Activated B cell treated with CpG ODN at 0.5 μM for 24 hours (primary cell): ENCODE measurements at places on chromosomes 16 and 17. TPM values are rescaled to one million over a fixed set of nuclear protein-coding genes. Genes with fewer than 3 reads are reported as not detected.

DNA sequence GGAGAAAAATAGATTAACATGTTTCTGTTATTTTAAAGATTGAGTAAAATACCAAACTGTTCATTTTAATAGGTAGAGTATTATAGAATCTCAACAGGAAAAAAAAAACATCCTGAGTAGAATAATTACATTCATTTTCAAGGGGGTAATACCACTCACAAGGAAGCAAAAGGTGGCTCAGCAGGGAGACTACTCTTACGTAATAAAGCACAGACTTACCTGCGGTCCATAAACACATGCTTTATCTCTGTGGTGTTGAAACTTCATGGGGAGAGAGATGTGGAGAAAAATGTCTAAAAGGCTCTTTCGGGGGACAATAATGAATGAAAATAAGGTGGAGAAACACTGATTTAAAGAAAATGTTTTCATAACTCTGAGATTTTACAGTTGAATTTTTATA is 171.7 kb downstream of the MRTFB start:
- H3K27me3 ChIP-seq: no peaks in the 10 kb centered on the region
- no peak overlapping the region for H3K27ac ChIP-seq
- H3K4me1 ChIP-seq: no peaks in the 10 kb centered on the region
- no peak overlapping the region for H3K4me3 ChIP-seq

DNA sequence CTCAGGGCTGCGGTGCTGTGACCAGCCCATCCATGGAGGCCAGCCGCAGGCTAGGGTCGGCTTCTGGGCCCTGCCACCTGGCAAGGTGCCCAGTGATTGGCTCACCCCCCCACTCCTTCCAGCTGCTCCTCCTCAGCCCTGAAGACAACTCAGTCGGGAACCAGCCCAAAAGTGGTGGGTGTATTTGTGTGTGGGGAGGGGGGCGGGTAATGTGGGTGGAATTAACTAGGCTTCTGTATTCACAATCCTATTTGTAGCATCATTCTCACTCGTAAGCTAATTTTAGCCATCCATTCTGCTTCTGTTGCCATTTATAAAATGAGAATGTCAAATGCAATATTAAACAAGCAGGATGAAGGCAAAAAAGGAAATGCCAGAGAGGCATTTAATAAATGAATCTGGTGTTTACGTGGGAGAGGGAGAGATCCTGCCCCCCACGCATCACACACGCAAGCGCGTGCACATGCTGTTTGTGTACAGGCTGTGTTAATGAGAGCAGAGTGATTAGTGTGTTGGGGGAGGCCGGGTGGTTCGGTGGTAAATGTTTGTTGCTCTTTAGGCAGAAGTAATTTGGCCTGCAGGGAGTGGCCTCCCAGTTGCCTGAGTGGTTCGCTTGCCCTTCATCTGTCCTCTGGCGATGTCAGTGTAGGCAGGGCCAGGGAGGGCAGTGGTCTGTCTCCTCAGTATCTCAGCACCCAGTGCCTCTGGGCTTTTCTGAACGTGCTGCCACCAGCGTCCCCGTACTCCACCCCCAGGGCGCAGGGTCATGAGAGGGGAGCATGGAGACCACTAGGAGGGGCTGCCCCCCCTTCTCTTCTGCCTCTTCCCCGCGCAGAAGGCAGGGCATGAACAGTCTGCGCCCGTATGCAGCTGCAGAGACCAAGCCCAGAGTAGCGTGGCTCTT is 140.1 kb downstream of the CCDC182 start:
- H3K27me3 ChIP-seq: no peaks in the 10 kb centered on the region
- H3K36me3 ChIP-seq: peaks cover 3% of the 10 kb centered on the region
- H3K4me3 ChIP-seq: peak overlapping the region; percentile 72
- peak; percentile 48 for DNase-seq

DNA sequence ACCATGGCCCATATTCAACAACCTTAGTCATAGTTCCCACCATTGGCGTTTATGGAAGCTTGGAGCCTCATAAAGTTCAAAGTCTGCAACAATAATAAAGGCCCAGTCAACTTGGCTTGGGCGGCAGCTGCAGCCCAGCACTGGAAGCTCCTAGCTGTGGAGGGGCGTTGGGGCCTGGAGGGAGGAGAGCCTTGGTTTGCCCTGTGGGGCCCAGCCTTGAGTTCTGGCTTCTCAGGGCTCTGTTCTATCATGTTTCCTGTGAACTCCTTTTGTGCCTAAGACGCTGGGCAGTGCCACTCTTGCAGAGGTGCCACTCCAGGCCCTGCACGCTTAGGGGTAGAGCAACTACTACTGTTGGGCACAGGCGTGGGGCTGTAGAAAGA is 927 bp upstream of the ENGASE start:
- H3K36me3 ChIP-seq: peaks cover 11% of the 10 kb centered on the region
- no peak overlapping the region for H3K27ac ChIP-seq
- H3K27me3 ChIP-seq: peaks cover 5% of the 10 kb centered on the region
- H3K4me3 ChIP-seq: no peak overlapping the region
- H3K4me1 ChIP-seq: peaks cover 15% of the 10 kb centered on the region

GRCh38 chr16:90040152-90041023 is 21.1 kb upstream of the DBNDD1 start:
- no peaks in the 10 kb centered on the region for H3K4me1 ChIP-seq
- H3K36me3 ChIP-seq: peaks cover 13% of the 10 kb centered on the region
- no peak for DNase-seq
- no peak overlapping the region for H3K4me3 ChIP-seq
- H3K27ac ChIP-seq: no peak overlapping the region

- peaks cover 5% of the 10 kb centered on the region for H3K4me1 ChIP-seq
- no peak overlapping the region for H3K4me3 ChIP-seq
- no peaks in the 10 kb centered on the region for H3K27me3 ChIP-seq
- no peak for DNase-seq
- no peaks in the 10 kb centered on the region for H3K36me3 ChIP-seq
- no peak overlapping the region for H3K27ac ChIP-seq
Observed at GRCh38 chr16:53913920-53914319, 210.0 kb downstream of the FTO start.

DNA sequence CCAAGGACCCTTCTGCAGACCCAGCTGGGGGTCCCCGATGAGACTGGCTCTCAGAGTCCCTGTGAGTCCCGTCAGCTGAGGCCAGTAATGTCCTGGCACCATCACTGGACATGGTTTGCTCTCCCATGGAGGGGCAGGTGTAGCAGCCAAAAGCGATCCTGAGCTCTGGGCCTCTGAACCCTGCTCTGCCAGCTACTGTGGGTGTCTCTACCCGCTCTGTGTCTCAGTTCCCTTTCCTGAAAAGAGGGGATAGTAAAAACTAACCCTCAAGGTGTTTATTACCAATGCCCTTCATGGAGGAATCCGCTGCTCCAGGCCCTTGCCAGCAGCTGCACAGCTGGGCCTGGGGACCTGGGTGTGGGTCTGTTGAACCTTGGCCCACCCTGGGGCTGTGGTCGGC is 8.8 kb downstream of the TUBB3 start:
- no peak overlapping the region for H3K27ac ChIP-seq
- H3K4me1 ChIP-seq: peaks cover 7% of the 10 kb centered on the region
- no peak for DNase-seq
- H3K27me3 ChIP-seq: peaks cover 11% of the 10 kb centered on the region
- H3K4me3 ChIP-seq: no peak overlapping the region
- H3K36me3 ChIP-seq: no peaks in the 10 kb centered on the region

DNA sequence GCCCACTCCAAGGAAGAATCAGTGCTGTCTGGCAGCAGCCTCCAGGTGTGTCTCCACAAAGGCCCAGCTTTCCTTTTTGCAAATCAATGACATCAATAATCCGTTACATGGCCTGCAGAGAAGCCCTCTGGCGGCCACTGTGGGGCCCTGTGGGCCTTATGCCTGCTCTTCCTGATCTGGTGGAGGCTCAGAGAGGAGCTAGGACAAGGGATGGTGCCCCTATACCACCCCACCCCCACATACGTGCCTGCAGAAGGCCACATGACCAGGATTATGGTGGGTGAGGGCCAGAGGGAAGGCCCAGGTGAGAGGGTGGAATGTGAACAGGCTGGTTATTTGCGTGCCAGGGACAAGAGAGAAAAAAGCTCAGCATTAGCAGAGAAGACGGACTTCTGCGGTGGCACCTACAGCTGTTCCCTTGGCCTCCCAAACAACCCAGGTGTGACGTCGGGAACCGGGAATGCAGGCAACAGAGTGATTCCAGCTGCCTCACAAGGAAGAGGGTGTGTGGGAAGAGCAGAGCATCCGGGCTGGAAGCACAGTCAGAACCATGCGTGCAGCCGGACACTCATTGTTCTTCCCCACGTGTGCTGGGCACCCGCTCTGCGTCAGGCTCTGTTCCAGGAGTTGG is 22.5 kb downstream of the EIF4A3 start:
- H3K27ac ChIP-seq: no peak overlapping the region
- H3K27me3 ChIP-seq: peaks cover 6% of the 10 kb centered on the region
- H3K36me3 ChIP-seq: no peaks in the 10 kb centered on the region
- no peak overlapping the region for H3K4me3 ChIP-seq
- no peaks in the 10 kb centered on the region for H3K4me1 ChIP-seq

DNA sequence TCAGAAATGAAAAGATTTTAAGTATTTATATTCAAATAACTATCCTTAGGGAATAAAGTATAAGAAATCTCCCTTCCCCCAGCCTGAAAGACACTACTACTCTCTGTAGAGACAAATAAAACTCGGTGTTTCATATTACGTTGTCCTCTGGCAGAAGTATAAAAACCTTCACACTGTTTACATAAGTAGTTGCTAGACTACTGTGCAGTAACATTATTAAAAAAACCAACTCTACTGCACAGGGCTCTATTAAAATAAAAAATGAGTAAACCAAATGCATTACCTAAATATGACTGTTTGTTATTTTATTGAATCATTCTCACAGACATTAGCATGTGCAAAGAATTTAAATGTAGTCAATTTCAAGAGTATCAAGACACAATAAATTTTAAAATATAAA is 67.4 kb downstream of the MED13 start:
- DNase-seq: no peak
- peaks cover 19% of the 10 kb centered on the region for H3K4me1 ChIP-seq
- no peaks in the 10 kb centered on the region for H3K27me3 ChIP-seq
- no peak overlapping the region for H3K4me3 ChIP-seq
- H3K27ac ChIP-seq: no peak overlapping the region

DNA sequence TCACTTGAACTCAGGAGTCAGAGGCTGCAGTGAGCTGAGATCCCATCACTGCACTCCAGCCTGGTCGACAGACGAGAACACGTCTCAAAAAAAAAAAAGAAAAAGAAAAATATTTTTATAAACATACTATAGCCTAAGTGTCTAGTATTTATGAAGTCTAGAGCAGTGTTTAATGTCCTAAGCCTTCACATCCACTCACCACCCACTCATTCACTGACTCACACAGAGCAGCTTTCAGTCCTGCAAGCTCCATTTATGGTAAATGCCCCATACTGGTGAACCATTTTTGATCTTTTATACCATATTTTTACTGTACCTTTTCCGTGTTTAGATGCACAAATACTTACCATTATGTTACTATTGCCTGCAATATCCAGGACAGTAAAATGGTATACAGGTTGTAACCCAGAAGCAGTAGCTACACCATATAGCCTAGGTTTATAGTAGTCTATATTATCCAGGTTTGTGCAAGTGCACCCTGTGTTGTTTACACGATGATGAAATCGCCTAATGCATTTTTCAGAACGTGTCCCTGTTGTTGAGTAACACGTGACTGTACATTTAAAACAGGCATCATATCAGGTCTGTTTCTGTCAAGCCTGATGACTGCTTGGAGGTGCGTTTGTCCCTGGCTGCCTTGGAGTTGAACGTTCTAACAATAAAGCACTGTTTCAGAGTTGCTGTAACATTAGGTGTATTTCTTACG is 10.1 kb downstream of the NUDT7 start:
- DNase-seq: no peak
- H3K4me1 ChIP-seq: peaks cover 5% of the 10 kb centered on the region
- H3K36me3 ChIP-seq: peaks cover 9% of the 10 kb centered on the region
- H3K4me3 ChIP-seq: no peak overlapping the region
- no peak overlapping the region for H3K27ac ChIP-seq

GRCh38 chr16:61274211-61274610 is 762.0 kb downstream of the CDH8 start:
- H3K36me3 ChIP-seq: no peaks in the 10 kb centered on the region
- H3K4me1 ChIP-seq: no peaks in the 10 kb centered on the region
- no peak for DNase-seq
- no peak overlapping the region for H3K27ac ChIP-seq
- H3K27me3 ChIP-seq: no peaks in the 10 kb centered on the region
- no peak overlapping the region for H3K4me3 ChIP-seq

DNA sequence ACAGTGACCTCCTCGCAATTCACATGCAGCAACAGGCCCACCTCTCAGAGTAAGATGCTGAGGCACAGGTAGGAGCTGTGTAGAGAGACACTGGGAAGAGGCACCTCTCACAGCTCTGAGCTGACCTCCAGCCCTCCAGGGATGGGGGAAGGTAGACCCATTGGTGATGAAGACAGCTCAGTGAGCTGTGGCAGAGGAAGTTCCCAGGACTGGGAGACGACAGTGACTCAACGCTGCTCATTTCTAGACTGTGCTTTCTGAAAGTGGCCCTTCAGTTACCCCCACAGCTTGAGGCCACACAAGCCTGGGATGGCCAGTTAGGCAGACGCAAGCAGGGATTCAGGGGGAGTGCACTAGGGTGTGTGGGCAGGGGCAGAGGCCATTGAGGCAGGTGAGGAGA is 2073.2 kb downstream of the TP53TG3F start:
- H3K4me3 ChIP-seq: no peak overlapping the region
- H3K4me1 ChIP-seq: no peaks in the 10 kb centered on the region
- H3K36me3 ChIP-seq: no peaks in the 10 kb centered on the region
- no peaks in the 10 kb centered on the region for H3K27me3 ChIP-seq
- no peak for DNase-seq

DNA sequence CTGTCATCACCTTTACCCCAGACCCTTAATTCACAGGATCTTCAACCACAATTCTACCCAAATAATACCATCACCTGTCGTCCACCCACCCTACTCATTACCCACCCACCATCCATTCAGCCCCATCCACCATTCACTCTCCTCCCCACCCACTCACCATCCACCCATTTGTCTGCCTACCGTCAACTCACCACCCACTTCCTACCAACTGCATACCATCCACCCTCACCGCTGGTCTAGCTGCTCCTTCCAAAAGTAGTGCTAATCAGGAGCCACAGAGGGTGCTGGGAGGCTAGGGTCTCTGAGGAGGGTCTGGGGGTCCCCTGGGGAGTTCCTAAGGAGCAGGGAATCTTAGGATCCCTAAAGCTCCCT is 12.0 kb upstream of the IGFBP4 start:
- H3K27me3 ChIP-seq: no peaks in the 10 kb centered on the region
- no peak overlapping the region for H3K27ac ChIP-seq
- DNase-seq: no peak
- H3K4me3 ChIP-seq: no peak overlapping the region

- no peaks in the 10 kb centered on the region for H3K27me3 ChIP-seq
- no peak for DNase-seq
- peaks cover 5% of the 10 kb centered on the region for H3K36me3 ChIP-seq
Observed at GRCh38 chr16:84137287-84137686, 7.7 kb downstream of the HSDL1 start.

DNA sequence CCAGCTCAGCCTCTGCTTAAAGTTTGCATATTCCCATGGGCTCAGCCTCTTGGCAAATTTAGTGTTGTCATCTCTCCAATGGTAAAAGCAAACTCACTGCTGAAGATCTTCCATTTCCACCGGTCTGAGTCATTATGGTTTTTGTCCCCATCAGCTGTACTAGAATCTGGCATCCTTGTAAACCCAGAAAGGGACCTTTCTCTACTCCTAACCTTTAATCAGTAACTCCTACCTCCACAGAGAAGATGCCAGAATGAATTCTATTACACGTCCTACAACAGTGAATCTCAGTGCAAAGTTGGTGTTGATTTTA is 45.8 kb downstream of the ZNF652 start:
- peak overlapping the region; percentile 82 for H3K4me3 ChIP-seq
- peaks cover 26% of the 10 kb centered on the region for H3K4me1 ChIP-seq
- H3K27me3 ChIP-seq: no peaks in the 10 kb centered on the region
- peak overlapping the region; percentile 74 for H3K27ac ChIP-seq

TP53TG3B gene
- not detected in 2 replicates for total RNA-seq

ABCA8 gene
- not detected in 2 replicates for total RNA-seq

SHMT1 gene
- total RNA-seq: 17.9 and 18.4 TPM in 2 replicates

OR1A1 gene
- not detected in 2 replicates for total RNA-seq

WFIKKN1 gene
- 0.42 and 0.47 TPM in 2 replicates for total RNA-seq
